Stimulated activated CD4-positive, alpha-beta T cell treated with anti-CD3 and anti-CD28 coated beads, Interleukin-4, amount 100 ng/mL, for 4 hours (primary cell): ENCODE measurements at places on chromosomes 3 and 15.

DNA sequence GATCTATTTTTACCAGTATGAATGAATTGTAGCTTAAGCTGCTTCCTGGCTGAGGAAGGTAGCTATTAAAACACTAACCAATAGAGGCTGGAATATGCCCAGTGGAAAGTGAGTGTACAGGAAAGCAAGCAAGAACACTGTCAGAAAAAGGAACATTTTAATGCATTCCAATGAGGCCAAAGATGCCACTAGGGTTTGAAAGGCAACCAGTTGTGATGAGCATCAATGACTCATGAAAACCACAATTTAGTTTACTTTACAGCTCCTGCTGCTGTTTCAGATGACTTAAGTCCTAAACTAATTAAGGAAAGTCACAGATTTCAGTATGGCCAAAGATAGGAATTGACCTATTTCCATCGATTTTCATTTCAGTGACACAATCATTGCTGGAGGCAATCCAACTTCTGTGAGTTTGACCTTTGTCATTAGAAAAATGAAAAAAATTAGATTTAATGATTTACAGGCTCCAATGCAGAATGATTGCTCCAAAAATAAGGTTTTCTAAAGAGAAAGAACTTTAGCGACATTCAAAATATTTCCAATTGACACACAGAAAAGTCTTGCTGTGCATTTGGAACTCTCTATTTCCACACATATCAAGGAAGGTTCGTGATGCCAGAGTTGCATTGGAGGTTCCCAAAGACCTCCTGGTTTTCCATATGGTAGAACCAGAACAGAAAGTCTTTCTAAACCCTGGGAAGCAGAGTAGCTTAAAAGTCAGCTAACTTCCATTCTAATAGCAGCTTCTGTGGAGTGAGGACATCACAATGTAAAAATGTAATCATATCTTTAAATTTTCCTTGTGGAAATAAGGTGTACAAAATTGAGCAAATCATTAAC lies 103.0 kb downstream of the SUCNR1 start:
- no peak for DNase-seq

- no peak for DNase-seq
Observed at GRCh38 chr3:23376516-23377248, 173.6 kb downstream of the UBE2E2 start.

DNA sequence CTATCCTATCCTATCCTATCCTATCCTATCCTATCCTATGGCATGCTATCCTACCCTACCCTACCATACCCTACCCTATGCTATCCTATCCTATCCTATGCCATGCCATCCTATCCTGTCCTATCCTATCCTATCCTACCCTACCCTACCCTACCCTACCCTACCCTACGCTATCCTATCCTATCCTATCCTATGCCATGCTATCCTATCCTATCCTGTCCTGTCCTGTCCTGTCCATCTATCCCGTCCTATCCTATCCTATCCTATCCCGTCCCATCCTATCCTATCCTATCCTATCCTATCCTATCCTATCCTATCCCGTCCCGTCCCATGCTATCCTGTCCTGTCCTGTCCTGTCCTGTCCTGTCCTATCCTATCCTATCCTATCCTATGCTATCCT lies 57.4 kb downstream of the SLC6A11 start:
- DNase-seq: no peak

DNA sequence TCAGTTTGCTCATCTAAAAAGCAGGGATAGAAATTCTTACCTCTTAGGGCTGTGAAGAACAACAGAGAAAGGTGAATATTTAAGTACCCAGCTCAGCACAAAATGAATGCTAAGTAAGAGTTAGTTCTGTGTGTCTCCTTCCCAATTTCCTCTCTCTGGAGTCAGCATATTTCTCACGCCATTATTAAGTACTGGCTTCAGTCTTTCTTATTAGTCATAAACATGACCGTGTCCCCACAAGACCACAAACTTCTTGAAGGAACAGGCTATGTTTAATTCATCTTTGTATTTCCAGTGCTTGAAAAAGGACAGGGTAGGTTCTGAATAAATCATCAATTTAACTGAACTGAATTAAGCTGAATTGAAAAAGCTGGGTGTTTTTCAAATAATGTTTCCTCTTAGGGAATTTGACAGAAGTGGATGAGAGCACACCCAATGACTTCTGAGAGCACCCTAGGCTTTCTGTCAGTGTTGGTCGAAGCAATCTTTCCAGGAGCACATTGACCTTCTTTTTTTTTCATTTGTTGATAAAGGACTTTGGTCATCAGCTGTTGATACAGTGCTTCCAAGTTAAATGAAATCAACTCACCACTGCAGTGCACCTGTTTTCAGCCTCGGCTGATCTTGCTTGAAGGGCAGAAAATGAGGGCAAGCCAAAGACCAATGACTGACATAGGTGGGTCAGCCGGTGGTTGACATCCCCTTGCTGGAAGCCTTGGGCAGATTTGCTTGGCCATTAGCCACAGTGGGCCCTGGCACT lies 324.6 kb downstream of the MFSD1 start:
- no peak for DNase-seq

- DNase-seq: peak; percentile 5
Observed at GRCh38 chr3:108489776-108490175, 20.6 kb downstream of the MYH15 start.

DNA sequence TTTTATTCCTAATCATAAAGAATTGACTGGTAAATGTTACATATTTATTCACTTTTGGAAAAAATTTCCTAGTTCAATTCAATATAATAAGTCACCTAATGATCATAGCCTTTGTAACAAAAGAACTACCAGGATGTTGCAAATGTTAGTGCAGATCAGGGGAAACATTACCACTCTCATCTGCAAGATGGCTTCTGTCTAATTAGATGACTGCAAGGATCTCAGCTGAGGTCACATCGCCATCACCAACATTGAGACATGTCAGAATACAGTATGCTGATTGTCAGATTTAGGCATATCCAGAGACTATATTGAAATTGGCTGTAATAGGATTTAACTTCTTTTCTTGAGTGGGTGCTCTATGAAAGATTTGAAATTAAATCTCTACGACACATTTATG lies 431.4 kb upstream of the AGTR1 start:
- no peak for DNase-seq

DNA sequence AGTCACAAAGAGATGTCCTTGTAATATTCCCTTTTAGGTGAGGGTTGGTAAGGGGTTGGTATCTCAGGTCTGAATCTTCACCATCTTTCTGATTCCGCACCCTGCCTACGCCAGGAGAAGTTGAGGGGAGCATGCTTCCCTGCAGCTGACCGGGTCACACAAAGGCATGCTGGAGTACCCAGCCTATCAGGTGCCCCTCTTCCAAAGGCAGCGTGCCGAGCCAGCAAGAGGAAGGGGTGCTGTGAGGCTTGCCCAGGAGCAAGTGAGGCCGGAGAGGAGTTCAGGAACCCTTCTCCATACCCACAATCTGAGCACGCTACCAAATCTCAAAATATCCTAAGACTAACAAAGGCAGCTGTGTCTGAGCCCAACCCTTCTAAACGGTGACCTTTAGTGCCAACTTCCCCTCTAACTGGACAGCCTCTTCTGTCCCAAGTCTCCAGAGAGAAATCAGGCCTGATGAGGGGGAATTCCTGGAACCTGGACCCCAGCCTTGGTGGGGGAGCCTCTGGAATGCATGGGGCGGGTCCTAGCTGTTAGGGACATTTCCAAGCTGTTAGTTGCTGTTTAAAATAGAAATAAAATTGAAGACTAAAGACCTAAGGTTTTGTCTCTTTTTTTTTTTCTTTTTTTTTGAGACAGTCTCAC lies 19.8 kb downstream of the TYRO3 start:
- no peak for DNase-seq
